Retina (tissue), 1 donor: ENCODE measurements at places on chromosomes 5 and 9.

DNA sequence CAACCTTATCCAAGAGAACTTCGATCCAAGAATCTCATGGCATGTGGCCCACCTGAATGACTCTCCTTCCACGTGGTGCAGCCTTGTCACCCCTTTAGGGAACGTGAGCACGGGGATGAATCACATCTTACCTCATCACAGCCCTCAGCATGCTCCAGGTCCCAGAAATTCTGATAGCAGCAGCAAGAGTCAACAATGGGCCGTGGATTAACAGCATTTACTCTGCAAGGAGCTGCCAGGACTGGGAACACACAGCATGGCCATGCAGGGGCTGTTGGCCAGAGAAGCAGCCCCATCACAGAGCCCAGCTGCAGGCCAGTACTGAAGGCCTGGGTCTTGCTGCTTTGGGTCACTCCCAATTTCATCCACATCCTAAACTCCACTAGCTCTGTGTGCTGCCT is 150.4 kb downstream of the C5orf15 start:
- no peak for DNase-seq

GRCh38 chr5:149203921-149204441 is 62.7 kb downstream of the ABLIM3 start:
- no peak for DNase-seq

DNA sequence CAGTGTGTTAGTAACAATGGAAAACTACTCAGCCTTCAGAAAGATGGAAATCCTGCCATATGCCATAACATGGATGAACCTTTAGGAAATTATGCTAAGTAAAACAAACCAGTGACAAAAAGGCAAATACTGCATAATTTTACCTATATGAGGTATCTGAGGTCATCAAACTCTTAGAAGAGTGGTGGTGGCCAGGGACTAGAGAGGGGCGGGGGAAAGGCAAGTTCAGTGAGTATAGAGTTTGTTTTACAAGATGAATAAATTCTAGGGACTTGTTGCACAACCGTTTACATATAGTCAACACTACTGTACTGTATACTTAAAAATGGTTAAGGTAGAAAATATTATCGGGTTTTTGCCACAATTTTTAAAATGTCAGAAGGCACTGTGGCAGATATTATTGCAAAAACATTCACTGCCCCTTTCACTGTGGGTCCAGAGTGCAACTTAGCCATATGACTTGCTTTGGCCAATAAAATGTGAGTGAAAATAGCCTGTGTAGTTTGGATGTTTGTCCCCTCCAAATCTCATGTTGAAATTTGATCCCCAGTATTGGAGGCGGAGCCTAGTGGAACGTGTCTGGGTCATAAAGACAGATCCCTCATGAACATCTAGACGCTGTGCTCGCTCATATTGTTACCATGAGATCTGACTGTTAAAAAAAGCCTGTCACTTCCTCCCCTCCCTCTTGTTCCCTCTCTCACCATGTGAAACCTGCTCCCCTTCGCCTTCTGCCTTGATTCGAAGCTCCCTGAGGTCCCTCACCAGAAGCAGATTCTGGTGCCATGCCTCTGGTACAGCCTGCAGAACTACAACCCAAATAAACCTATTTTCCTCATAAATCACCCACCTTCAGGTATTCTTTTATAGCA is 9.5 kb downstream of the ZNF367 start:
- DNase-seq, result no peak

DNA sequence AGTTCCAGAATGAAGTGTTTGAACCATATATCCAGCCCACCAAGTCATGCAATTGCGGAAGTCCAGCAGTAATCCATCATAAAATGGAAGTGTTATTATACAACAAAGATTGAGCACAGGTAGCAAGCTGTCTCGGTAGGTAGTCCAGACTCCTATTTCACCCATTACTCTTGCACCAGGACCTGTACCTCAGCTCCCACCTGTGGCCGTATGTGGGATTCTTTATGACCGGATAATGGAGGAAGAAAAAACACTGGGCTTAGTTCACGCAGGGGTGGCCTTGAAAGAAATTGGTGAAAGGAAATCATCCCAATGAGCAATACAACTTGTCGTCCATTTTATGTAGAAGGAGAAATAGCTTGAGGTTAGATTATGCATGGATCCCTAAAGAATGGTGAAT is 216.3 kb downstream of the ESM1 start:
- DNase-seq, result no peak

DNA sequence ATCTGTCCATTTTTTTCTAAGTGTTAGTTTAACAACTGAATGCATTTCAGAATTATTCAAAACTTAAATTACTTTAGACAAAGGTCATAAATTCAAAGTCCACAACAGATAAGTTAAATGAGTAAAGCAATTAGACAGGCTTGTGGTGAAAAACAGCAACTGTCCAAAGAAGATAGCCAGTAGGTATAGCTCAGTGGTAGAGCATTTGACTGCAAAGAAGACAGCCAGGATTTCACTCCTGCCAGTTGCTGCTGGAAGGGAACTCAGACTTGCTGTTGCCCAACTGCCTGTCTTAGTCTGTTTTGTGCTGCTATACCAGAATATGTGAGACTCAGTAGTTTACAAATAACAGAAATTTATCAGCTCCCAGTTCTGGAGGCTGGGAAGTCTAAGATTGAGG is 10.0 kb downstream of the FANCC start:
- DNase-seq, result no peak
